Activated effector memory CD4-positive, alpha-beta T cell treated with Interleukin-2 at 50 U/mL for 16 hours (primary cell): ENCODE measurements at places on chromosomes 4 and X.

DNA sequence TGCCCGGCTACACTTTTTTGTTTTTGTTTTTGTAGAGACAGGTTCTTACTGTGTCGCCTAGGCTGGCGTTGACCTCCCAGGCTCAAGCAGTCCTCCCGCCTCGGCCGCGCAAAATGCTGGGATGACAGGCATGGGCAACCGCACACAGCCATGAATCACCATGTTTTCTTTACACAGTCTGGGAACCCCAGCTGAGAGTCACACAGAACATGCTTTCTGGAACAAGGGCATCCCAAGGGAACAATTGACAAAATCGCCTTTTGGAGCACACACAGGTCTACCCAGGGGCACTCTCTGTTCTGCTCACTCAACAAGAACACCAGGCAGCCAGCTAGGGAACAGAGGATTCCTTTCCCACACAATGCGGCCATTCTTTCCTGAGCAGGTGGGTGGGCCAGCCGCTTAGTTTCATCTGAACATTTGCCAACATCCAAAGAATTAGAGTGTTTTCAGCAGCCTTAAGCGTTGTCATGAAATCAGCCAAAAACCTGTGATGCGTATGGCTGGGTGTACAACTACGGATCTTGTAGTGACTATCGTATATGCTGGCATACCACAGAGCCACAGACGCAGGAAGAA, 15.7 kb downstream of the PRKX start:
- DNase-seq = no peak

- no peak for DNase-seq
Observed at GRCh38 chr4:109890076-109890475, 22.6 kb upstream of the EGF start.

DNA sequence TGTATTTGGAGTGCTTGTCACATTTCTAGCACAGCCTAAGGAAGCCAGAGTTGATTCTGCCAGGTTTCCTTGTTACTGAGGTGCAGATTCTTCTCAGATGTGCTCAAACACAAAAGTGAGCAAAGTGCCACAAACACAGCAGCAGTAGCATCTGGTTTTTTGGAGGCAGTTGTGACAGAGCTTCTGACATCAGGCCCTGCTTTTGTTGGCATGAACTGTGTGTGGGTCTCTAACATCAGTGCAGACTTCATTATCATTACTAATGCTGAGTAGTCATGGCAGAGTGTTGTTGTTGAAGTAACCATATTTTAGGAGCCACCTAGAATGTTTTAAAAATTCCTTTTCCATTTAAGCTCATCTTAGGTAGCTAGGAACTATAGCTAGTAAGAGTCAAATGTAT, 656.6 kb downstream of the ANKRD50 start:
- no peak for DNase-seq

- DNase-seq = no peak
Observed at GRCh38 chr4:144611850-144612249, 34.1 kb upstream of the HHIP start.

DNA sequence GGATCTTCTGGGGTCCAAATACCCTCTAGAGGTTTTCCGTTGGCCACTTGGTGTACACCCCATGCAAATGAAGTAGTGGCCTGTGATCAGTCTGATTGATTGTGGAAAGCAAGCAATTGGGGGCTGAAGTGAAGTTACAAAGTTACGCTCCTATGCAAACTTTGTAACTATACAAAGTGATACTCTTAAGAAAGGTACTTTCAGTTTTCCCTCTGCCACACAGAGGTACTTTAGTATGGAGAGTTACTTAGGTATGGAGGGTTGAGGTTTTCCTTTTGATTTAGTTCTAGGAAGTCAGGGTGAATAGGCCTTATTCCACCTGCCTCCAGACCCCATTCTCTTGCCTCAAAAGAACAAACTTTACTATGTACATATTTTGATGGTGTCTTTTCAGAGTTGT, 28.7 kb downstream of the STAG2 start:
- DNase-seq = no peak

GRCh38 chrX:123206176-123206575, 22.1 kb downstream of the GRIA3 start:
- DNase-seq = no peak
